Hippocampal formation (tissue), 2 donors: ENCODE measurements at places on chromosomes 4 and X.

GRCh38 chr4:67234296-67234695 lies 311.0 kb downstream of the CENPC start:
- no peak for DNase-seq

DNA sequence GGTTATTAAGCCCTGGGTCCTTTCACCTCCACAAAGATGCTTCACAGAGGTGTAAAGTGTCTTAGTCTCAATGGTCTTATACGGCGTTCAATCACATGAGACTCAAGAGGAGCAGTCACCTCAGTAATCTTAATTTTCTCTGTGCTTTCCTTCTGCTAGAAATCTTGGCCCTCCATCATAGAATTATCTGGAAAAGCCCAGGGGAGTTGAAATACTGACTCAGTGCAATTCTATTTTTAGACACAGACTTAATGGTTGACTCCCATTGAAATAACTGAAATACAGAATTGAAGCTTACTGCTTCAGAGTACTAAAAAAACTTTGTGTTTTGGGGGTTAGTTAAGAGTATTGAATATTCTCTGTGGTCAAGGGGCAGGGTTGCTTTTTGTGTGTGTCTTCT lies 94.5 kb upstream of the IL15 start:
- DNase-seq, result no peak

- DNase-seq, result no peak
Measured at GRCh38 chr4:6160536-6160935, 39.8 kb downstream of the JAKMIP1 start.

- DNase-seq, result no peak
Measured at GRCh38 chr4:149795256-149795655, 20.4 kb downstream of the IQCM start.

DNA sequence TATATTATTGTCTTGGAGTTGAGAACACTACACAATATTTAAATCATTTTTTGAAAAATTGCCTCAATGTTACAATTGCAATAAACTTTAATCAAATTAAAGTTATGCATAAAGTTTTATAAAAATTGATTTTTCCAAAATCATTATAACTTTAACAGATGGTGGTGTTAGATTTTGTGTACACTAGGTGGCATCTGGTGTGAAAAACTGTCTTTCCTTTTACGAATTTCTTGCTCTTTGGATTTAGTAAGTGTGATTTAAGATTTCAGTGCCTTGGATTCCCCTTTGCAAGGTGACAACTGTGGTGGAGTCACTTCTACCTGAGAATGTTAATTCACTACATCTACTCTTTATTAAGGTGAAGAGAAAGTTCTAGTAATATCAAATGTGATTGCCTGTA lies 91.6 kb downstream of the AREG start:
- DNase-seq, result no peak

DNA sequence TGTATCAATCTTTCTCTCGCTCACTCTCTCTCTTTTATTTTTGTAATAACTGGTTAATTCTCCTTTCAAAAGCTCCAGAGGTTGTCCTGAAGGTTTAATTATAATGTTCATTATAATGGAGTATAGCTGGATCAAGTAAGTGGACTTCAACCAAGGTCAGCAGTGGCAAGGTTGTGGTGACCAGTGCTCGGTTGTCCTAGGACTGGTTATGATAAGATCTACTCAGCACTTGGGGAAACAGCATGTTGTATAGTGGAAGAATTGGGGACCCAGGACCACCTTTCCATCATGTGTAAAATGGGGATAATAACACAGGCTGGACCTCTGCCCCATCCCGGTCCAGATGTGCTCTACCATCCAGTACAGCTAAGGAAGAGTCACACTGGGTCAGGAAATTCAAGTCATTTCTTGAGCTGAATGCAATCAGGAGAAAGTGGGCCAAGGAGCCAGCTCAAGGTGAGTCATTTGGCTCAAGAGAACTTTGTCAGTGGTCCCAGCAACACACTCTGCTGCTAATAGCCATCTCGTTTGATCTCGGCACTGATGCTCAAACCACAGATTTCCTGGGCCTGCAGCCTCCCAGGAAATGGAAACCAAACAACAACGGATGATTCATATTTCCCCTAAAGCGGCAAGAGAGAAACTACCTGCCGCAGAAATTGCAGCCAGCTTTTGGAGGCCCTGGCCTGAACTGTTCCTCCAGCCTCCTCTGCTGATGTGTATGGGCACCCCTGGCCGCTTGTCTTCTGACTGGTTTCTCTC lies 123.6 kb upstream of the RBPJ start:
- DNase-seq, result no peak

GRCh38 chr4:183611210-183611830 lies 47.7 kb downstream of the RWDD4 start:
- no peak for DNase-seq

GRCh38 chrX:129754056-129755024 lies 15.6 kb downstream of the XPNPEP2 start:
- DNase-seq, result no peak

GRCh38 chr4:137559801-137560200 lies 27.5 kb upstream of the PCDH18 start:
- no peak for DNase-seq

- DNase-seq, result no peak
Measured at GRCh38 chr4:44725726-44726037, 674 bp downstream of the GNPDA2 start.

DNA sequence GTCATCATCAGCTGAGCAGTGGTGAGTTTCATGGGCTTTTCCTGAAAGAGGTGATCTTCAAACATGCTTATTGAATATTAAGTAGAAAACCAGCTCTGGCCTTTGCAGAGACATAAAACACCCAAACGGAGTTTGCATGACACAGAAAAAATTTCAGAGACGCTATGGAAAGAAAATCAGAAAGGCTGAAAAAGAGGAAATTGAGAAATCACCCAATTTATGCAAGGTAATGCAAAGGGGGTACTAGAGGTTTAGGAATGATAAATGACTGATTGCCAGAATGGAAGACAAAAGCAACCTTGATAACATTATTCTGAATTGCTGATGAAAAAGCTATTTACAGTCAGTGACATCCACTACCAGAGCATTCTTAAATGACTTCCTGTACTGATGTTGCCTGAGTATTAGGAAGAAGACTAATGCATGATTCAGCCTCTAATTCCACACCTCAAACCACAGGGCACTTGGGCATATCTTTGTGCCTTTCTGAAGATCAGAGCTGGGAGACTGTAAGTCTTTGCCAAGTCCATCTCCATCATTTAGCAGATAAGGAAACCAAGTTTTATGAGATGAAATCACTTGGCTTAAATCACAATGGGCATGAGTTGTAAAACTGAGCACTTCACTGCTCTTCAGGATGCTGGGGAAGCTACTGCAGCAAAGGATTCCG lies 565.7 kb downstream of the PPARGC1A start:
- no peak for DNase-seq

DNA sequence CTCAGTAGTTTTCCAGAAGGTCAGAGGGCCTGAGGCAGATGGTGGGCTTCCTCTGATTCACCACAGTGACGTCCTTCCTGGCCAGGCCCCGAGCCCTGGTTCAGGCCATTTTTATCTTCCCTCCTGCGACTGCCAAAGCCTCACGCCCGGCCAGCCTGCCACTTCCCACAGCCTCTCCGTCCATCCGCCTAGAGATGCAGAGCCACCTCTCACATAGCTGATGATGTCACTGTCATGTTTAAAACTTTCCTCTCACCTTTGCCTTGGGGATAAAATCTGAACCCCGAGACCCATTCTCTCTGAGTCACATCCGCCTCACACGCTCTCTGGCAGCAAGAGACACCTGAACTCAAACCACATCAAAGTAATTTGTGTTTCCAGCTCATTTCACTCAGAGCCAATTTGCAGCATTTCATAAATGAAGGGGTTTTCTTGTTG lies 175.3 kb downstream of the QDPR start:
- no peak for DNase-seq

- peak; percentile 29 for DNase-seq
Measured at GRCh38 chr4:11480683-11481082, 52.0 kb upstream of the HS3ST1 start.

- DNase-seq, result no peak
Measured at GRCh38 chr4:82989575-82990429, 20.8 kb downstream of the LIN54 start.
